ENCODE measurements at places on chromosomes 11 and 22.
A peak's percentile ranks its signal among the peaks of the same experiment; 100 is the strongest.

DNA sequence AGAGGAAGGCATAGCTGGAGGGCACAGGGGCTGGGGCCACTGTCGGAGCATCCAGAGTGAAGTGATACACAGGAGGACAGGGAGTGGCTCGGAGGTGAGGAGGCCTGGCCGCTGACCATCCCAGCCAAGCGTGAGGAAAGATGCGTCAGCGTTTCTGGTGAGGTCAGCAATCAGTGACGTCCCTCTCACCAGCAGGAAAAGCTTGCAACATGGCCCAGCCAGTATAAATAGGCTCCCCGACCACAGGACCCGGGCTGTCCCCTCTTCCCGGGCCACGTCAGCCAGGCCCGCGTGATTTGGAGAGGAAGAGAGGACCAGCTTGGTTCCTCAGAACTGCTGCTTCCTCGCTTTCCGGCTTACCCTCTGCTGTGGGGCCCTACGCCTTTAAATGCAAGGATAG lies 4.2 kb upstream of the OSM start:
- no peak for DNase-seq

GRCh38 chr11:93939084-93939760 lies 81.9 kb upstream of the HEPHL1 start:
- no peak for DNase-seq

DNA sequence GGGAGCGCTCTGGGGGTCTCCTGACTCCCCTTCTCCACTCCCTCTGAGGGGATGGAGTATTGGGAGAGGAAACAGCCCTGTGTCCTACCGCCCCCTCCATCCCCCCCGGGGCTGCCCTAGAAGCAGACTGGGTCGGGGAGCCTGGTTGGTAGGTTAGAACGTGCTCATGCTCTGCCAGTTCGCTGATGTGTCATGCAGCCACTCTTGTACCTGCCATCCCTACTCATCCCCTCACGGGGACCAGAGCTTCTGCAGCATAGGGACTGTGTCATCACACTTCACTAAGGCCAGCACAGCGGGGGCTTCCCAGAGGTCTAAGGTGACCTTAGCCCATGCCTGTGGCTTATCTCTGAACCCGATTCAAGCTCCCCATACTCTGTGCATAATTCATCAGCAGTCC lies 4.7 kb downstream of the KCNJ1 start:
- no peak for DNase-seq

GRCh38 chr11:113994077-113994954 lies 19.4 kb downstream of the HTR3A start:
- peak; percentile 32 for DNase-seq

GRCh38 chr11:73320763-73321603 lies 12.9 kb downstream of the ARHGEF17 start:
- no peak for DNase-seq

- no peak for DNase-seq
These were observed 109.8 kb downstream of the CD44 start for GRCh38 chr11:35248558-35249323.

DNA sequence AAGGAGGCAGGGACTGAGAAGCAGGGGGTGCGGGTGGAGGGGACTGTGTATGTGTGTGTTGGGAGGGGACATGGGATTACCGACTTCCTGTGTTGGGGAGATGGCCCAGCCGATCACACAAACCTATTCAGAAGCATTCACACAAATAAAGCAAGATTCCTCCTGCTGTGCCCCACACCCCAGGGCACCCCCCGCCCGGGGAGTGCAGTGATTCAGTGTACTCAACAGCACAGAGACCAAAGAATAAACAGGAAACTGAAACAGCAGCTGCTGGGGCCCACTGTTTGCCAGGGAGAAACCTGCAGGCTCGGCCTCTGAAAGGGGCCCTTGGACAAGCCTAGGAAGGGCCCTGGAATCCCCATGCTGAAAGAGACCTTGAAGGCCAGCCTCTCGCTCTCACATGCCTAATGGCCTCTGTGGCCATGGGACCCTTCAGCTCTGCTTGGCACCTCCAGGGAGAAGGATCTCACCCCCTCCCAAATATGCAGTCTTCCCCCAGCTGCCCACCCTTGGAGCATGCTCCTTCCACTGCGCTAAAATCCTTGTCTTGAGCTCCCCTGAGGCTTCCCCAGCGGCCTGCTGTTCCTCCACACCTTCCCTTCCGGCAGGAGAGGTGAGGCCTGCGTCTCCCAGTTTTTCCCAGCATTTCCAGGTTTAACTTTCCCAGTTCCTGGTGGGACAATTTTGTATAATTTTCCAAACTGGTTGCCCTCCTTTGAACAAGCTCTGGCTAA lies 72.9 kb downstream of the CSNK2A3 start:
- DNase-seq = no peak

- DNase-seq = peak; percentile 63
These were observed 8.0 kb downstream of the TMEM86A start for GRCh38 chr11:18706330-18707243.

GRCh38 chr11:127609025-127609773 lies 608.6 kb upstream of the KIRREL3 start:
- DNase-seq = no peak

- no peak for DNase-seq
These were observed 107.9 kb downstream of the NTM start for GRCh38 chr11:131478341-131478740.

- no peak for DNase-seq
These were observed 15.2 kb downstream of the ATXN10 start for GRCh38 chr22:45686836-45687235.

GRCh38 chr22:49204599-49205482 lies 622.8 kb downstream of the BRD1 start:
- DNase-seq = no peak

DNA sequence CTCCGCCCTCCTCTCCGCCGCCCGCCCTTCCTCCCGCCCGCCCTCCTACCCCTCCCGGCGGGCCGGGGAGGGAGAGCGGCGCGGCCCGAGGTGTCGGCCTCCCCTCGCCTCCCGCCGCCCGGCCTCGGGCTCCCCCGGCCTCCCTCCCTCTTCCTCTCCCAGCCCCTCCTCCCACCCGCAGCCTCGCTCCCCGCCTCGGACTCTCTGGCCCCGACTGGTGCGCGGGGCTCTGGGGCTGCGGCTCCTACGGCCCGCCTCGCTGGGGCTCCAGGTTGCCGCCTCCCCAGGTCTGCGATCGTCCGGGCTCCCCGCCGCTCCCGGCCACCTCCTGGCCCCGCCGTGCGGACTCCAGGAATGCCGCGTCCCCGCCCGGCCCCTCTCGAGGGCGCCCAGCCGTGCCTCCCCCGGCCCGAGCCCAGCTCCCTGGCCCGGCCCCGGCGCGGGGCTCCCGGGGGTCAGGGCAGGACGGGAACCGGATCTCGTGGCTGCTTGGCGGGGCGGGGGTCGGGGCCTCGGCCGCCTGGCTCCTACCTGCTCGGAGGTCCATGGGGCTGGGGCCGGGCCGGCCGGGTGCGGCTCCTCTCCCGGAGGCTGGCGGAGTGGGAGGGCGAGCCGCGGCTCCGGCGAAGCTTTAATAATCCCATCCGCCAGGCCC lies at the start of gene CLCF1:
TSS of gene CLCF1 (minus strand) at position 606 of the 655 bp plus-strand sequence. CDS start at position 547, 59 bp downstream.
- no peak for DNase-seq

DNA sequence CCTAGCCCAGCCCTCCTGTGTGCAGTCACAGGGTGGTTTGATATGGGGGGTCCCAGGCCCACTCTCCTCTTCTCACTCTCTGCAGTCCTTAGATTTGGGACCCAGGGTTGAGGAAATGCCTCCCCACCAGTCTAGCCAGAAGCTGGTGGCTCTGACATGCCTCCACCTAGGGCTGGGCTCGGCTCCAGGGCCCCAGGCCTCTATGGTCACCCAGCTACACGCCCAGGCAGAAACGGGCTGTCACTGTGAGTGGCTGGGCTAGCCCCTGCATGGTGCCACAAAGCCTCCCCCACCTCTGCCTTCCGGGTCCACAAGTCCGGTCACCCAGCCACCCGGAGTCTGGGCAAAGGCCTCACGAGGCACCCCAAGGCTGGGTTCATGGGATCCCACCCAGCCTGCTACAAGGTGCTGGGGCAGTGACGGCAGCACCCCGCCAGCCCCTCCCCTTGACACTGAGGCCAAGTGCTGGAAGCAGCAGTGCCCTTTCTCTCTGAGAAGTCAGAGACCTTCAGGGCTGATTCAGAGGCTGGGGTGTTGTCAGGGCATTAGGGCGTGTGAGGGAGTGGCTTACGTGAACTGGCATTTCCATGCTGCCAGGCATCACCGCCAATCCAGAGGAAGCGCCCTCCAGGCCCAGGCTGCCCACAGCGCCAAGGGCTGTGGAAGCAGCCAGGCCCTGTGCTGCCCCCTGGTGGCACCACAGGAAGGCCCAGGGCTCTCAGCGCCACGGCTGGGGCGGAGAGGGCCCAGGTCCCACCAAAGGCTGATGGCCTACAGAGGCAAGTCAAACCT lies 638 bp upstream of the PITPNM1 start:
- DNase-seq = peak; percentile 94

DNA sequence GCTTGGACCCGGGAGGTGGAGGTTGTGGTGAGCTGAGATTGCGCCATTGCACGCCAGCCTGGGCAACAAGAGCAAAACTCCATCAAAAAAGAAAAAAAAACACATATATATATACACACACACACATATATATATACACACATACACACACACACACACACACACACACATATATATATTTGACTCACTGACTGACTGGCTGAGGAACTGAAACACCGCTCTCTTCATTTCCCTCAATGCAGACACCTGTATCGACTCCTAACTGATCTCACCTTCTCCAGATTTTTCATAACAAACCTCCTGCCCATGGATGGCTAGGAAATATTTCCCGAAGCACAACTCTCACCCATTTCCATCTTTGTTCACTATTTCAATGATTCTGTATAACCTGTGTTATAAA lies 140.7 kb upstream of the ANO3 start:
- DNase-seq = no peak

GRCh38 chr11:29432719-29433325 lies 584.0 kb downstream of the KCNA4 start:
- peak; percentile 13 for DNase-seq

DNA sequence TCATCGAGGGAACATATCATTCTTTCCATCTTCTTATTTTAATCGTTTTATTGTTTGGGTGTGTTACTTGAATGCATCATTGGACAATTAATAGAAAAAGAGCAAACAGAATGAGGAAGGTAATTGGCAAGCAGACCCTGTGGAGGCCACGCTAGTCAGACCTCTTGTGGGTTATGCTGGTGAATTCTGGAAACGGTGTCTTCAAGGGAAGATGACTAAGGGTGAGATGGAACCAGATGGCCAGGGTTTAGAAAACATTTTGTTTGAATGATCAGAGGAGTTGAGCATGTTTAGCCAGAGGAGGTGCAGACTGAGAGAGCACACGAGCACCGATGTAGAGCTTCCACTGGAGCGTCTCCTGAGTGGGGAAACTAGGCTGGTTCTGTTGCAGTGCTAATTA lies 8.5 kb downstream of the ST14 start:
- DNase-seq = no peak

DNA sequence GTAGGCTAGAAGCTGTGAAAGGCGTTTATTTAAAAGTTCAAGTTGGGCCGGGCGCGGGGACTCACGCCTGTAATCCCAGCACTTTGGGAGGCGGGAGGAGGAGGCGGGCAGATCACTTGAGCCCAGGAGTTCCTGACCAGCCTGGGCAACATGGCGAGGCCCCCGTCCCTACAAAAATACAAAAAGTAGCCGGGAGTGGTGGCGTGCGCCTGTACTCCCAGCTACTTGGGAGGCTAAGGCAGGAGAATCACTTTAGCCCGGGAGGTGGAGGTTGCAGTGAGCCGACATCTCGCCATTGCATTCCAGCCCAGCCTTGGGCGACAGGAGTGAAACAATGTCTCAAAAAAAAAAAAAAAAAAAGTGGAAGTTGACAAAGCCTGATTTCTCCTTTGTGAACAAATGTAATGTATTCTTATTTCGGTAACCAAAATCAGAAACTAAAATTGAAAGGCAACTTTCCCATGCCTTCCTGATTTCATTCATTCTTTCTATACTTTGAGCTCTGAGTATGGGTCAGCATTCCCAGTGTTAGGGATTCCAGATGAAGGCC lies 825 bp downstream of the PTPMT1 start:
- DNase-seq = peak; percentile 17

GRCh38 chr11:12591706-12592105 lies 82.5 kb upstream of the TEAD1 start:
- no peak for DNase-seq

GRCh38 chr11:95593111-95593510 lies 196.5 kb downstream of the FAM76B start:
- peak; percentile 15 for DNase-seq

DNA sequence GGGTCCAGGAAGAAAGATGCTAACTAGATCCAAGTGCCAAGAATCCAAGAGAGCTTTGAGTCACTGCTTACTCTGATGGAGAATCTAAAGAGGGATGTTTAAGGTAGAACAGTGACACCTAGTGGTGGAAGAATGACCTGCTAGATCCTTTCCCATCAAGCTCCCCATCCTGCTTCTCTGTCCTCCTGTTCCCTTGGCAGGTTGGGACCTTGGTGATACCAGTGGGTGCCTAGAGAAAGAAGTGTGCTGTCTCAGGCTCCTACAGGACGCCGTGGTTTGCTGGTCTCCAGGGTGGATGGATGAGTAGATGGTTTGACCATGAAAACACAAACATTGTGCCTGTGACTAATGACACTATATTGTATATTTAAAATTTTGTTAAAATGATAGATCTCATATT lies 383.7 kb downstream of the TMEM135 start:
- DNase-seq = peak; percentile 57

GRCh38 chr22:47175151-47176025 lies 412.9 kb downstream of the TBC1D22A start:
- DNase-seq = no peak

- no peak for DNase-seq
These were observed 77.4 kb upstream of the BIRC3 start for GRCh38 chr11:102239911-102240310.

GRCh38 chr11:8310743-8311298 lies 47.1 kb upstream of the LMO1 start:
- DNase-seq = no peak

- DNase-seq = no peak
These were observed 338.8 kb downstream of the CTTN start for GRCh38 chr11:70736937-70737640.

GRCh38 chr11:94740083-94741021 lies 27.8 kb upstream of the AMOTL1 start:
- peak; percentile 69 for DNase-seq

- DNase-seq = no peak
These were observed 32.0 kb downstream of the CD82 start for GRCh38 chr11:44597358-44598012.

- no peak for DNase-seq
These were observed 41.9 kb downstream of the TOLLIP start for GRCh38 chr11:1267441-1268100.

- DNase-seq = no peak
These were observed 31.0 kb upstream of the PICALM start for GRCh38 chr11:86099874-86100273.

GRCh38 chr22:20652130-20652529 lies 121.8 kb upstream of the SERPIND1 start:
- DNase-seq = no peak

DNA sequence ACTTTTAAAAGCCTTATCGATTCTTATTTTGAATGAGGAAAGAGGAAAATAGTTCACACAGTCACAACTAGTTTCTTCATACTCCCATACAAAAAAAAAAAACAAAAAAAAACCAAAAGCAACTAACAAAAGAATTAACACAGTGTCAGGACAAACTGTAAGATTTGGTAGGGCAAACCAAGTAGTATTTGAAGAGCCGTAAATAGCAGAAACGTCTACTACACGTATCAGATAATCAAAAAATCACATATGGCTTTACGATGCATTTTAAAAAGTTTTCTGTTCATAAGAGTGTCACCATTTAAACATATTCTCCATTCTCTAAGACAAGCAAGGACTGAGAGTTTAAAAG lies 2.3 kb downstream of the PICALM start:
- no peak for DNase-seq

Data from G401 (cell line).